Kidney epithelial cell (primary cell): ENCODE measurements at places on chromosomes 12 and 14. TPM values are rescaled to one million over a fixed set of nuclear protein-coding genes. Genes with fewer than 3 reads are reported as not detected.

GLIPR1L2 gene
- total RNA-seq, result 0.14 and 0.29 TPM in 2 replicates

AQP2 gene
- total RNA-seq, result not detected in 2 replicates

NOVA1 gene
- 1.4 and 1.7 TPM in 2 replicates for total RNA-seq

MMP19 gene
- total RNA-seq, result 0.07 and 0.08 TPM in 2 replicates

MUCL1 gene
- total RNA-seq, result not detected in 2 replicates

ABCD2 gene
- total RNA-seq, result not detected in 2 replicates

CKB gene
- 67.7 and 78.7 TPM in 2 replicates for total RNA-seq

PEBP1 gene
- total RNA-seq, result 301 and 331 TPM in 2 replicates

PRB2 gene
- total RNA-seq, result not detected in 2 replicates

ITPK1 gene
- total RNA-seq, result 21.3 and 23.6 TPM in 2 replicates

ANKRD9 gene
- 35.6 and 43.9 TPM in 2 replicates for total RNA-seq

RND1 gene
- total RNA-seq, result 9.9 and 10.7 TPM in 2 replicates

ANKLE2 gene
- total RNA-seq, result 115 and 128 TPM in 2 replicates

C3AR1 gene
- total RNA-seq, result 0.04 and 0.41 TPM in 2 replicates

AKAP3 gene
- 4.0 and 6.6 TPM in 2 replicates for total RNA-seq

GIT2 gene
- 20.3 and 23.8 TPM in 2 replicates for total RNA-seq

LRP6 gene
- total RNA-seq, result 15.2 and 20.3 TPM in 2 replicates

FSCB gene
- total RNA-seq, result 0.08 TPM in 1 of 2 replicates, not detected in the other

DIABLO gene
- total RNA-seq, result 85.7 and 100 TPM in 2 replicates

RPL10L gene
- total RNA-seq, result not detected in 2 replicates

CCDC196 gene
- total RNA-seq, result not detected in 2 replicates

PTGDR gene
- not detected in 2 replicates for total RNA-seq

EMP1 gene
- total RNA-seq, result 174 and 241 TPM in 2 replicates

PCK2 gene
- total RNA-seq, result 127 and 142 TPM in 2 replicates

HAL gene
- 0.21 TPM in 1 of 2 replicates, not detected in the other for total RNA-seq

CLEC2A gene
- not detected in 2 replicates for total RNA-seq

RPAP3 gene
- total RNA-seq, result 15.7 and 27.7 TPM in 2 replicates

CLSTN3 gene
- 61.3 and 85.6 TPM in 2 replicates for total RNA-seq

WSCD2 gene
- 0.04 TPM in 1 of 2 replicates, not detected in the other for total RNA-seq

CKAP4 gene
- total RNA-seq, result 112 and 115 TPM in 2 replicates
